Smooth muscle cell of the brain vasculature (primary cell): ENCODE measurements at places on chromosomes 5 and 9.
A peak's percentile ranks its signal among the peaks of the same experiment; 100 is the strongest.

GRCh38 chr5:133891390-133891789 is 77.0 kb downstream of the C5orf15 start:
- DNase-seq, result no peak

DNA sequence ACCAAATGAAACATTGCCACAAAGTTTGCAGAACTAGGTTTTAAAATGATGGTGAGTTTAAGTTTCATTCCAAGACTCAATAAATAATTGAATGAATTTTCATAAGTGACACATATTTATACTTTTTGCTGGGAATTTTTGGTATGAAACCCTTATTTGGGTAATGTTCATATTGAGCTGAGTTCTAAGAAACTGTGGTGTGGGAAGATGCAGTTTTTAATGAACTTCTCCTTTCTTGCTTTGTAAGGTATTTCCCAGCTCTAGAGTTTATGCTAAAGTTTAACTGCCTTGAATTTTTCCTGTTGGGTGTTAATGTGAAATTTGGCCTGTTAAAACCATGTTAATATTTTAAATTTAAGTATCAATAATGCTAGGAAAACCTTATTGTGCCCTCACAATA is 15.1 kb downstream of the RABGAP1 start:
- no peak for DNase-seq

GRCh38 chr5:155140646-155141045 is 127.1 kb downstream of the KIF4B start:
- no peak for DNase-seq

GRCh38 chr5:136726506-136726905 is 361.2 kb upstream of the TRPC7 start:
- DNase-seq, result no peak

GRCh38 chr9:99135456-99135855 is 30.5 kb downstream of the TGFBR1 start:
- no peak for DNase-seq

GRCh38 chr9:116860509-116861120 is 173.5 kb downstream of the TRIM32 start:
- DNase-seq, result peak; percentile 9

DNA sequence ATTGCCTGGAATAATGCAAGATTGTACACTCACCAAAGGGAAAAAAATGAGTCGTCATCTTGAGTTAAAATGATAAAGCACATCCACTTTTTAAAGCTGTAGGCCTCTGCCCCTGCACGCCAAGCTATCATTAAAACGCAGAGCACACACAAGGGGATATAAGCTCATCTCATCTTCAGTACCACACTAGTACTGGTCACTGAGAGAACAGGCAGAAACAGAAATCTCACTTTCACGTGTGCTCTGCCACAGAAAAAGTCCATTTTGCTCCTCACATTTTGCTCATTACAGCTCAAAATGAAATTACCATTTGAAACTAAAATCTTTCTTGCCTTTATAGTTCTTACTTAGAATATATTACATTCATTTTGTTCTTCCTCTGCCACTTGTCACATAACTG is 99.2 kb upstream of the SLC30A5 start:
- DNase-seq, result no peak

- DNase-seq, result no peak
Observed at GRCh38 chr5:11157132-11157531, 396.1 kb upstream of the DAP start.

DNA sequence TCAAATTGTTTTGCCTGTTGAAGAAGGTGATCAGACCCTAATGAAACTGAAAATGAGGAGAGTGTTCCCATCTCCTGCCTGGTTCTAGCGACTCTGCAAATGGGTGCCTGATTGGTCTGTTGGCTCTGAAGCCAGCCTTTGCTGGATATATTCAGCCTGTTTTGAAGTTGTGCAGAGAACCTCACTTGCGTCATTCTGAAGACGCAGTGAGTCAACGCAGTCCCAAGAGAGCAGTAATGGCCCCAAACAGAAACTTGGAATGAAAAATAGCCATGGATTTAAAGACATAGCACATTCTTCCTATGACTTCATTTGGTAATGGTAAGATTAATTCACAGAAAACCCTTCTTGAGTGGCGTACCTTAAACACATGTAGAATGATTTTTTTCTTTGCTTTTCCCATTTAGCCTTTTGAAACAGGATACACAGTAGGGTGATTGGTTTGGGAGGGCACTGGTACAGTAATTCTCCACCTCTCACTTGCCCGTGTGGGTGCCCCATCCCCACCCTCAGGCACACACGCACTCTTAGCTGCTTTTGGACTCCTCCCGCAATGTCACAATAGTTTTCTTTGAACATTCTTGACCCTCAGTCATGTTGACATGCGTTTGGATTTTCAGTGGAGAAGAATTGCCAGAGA is 54.1 kb upstream of the ABL1 start:
- DNase-seq, result peak; percentile 88

- no peak for DNase-seq
Observed at GRCh38 chr5:65651144-65651543, 26.3 kb downstream of the SHLD3 start.

GRCh38 chr5:15137414-15137813 is 265.8 kb upstream of the ANKH start:
- DNase-seq, result no peak

- no peak for DNase-seq
Observed at GRCh38 chr5:20224046-20224445, 236.0 kb upstream of the CDH18 start.

DNA sequence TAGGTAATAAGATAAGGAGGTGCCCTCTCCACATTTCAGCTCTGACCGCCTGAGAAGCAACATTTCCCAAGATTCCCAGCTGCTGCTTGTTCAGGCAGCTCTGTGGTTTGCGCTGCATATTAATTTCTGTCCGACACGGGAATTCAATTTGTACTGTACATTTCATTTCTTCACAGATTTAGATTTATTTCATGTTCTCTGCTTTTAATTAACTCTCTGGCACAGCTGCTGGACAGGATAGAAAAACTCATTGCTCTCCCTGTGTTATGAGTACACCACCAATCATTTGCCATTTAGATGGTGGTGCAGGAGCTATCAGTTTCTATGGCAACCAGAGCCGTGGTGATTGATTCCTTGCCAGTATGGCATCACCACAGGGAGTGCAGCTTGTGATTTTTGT is 558.5 kb downstream of the DMRTA1 start:
- DNase-seq, result no peak

- no peak for DNase-seq
Observed at GRCh38 chr5:132334812-132335211, 34.7 kb upstream of the SLC22A5 start.

GRCh38 chr9:33139421-33140228 is 27.5 kb downstream of the B4GALT1 start:
- peak; percentile 100 for DNase-seq

DNA sequence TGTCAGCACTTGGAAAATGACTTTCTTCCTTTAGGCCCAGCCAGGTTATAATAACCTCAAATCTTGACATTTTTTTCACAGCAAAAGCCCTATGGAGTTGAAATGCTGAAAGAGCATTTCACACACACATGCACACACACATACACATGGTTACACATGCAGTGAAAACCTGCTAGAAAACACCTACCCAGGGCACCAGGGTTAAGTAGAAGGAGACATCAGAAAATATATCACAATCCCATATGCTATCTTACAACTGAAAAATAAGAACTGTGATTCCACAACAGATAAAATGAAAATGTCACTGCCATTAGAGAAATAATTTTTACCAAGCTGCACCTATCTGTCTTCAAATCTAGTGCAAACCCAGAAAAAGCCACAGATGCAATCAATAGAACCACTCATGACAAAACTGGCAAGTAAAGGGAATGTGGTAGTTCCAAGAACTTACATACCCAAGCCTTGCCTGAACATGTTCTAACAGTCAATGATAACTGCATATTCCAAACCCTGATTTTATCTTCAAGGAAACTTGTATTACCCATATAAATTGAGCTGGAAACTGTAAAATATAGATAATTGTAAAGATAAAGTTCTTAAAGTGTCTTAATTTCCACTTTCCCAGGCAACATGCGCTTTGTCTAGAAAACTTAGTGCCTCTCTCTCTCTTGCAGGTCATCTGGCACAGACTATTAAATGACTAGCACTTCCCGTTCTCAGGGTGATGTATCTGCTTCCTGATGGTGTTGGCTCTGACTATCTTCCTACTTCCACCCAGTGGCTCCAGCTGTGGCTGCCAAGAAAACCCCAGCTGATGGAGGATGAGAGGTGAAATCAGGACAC is 250.2 kb upstream of the PTGER4 start:
- DNase-seq, result no peak

GRCh38 chr5:162657076-162657475 is 589.5 kb downstream of the GABRG2 start:
- DNase-seq, result no peak

- DNase-seq, result no peak
Observed at GRCh38 chr5:159048298-159048697, 51.4 kb downstream of the EBF1 start.

DNA sequence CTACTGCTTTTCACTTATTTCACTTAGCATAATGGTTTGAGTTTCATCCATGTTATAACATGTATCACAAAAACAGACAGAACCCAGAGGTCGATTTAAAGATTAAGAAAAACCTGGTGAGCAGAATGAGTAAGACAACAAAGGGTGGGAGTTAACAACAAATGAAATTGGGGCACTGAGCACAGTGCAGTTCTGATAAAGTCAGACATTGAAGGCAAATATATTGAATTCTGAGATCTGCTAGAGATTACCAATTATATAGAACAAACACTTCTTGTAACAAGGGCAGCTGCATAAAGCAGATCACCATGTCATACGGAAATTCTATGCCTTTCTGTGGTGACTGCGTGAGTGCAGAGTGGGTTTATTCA is 517.3 kb upstream of the RORB start:
- no peak for DNase-seq

DNA sequence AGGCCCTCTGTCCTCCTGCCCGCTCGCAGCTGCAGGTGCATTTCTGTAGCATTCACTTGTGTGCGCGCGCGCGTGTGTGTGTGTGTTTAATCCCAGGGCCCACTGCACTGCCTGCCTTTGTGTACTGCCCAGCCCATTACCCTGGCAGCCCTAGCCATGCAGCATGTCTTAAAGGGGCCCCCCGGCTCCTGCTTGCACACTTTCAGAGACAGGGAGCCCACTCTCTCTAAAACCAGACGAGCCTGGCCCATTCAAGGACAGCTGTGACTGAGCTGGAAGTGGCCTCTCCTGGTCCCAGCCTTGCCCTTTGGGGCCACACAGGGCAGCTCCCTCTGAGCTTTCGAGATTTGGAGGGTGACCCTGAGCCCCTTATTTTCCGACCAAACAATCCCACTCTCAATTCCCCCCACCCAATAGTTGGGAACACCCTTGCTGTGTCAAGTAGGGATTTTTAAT is 98.9 kb downstream of the DAB2IP start:
- DNase-seq, result no peak
